ENCODE measurements at places on chromosomes 5 and 9.

- DNase-seq: no peak
These were observed 31.5 kb upstream of the NSMF start for GRCh38 chr9:137490532-137491186.

DNA sequence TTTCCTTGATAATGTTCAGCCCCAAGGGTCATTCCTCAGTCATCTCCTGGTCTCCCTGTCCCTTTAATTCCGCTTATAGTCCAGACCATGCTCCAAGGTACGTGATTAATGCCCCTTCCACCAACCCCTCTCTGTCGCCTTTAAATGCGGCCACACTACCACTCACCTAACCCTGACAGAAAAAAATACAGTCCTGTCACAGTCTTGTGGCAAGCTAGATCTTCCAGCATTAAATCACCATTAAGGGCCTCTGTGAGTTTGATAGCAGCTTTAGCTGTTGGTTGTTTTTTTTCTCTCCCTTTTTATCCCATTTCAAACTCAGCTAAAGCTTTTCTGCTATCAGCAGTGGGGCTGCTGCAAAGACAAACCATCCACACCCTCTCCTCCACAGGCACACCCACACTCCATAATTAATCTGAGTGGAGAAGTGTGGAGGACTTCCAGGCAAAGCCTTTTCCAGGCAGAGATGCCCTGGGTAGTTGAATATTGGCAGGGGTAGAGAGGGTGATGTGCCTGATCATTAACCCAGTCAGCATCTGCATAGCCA lies 522.7 kb upstream of the CLINT1 start:
- DNase-seq: no peak

DNA sequence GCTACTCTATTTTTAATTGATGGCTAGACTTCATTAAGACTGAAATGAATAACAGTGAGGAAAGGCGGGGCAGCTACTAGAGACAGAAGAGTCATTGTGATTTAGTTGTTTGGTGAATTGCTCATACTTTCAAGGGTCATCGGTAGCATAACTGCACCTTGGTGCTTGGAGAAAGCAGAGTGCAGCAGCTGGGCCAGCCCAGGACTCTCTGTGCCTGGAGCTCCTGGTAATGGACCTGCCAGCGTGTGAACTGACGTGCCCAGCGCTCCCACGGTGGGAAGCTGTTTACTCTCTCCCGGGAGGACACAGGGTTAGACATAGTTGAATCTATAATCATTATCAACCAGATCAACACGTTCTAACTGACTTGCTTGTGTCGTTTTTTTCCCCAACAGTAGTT lies 42.9 kb downstream of the LURAP1L start:
- DNase-seq: no peak

DNA sequence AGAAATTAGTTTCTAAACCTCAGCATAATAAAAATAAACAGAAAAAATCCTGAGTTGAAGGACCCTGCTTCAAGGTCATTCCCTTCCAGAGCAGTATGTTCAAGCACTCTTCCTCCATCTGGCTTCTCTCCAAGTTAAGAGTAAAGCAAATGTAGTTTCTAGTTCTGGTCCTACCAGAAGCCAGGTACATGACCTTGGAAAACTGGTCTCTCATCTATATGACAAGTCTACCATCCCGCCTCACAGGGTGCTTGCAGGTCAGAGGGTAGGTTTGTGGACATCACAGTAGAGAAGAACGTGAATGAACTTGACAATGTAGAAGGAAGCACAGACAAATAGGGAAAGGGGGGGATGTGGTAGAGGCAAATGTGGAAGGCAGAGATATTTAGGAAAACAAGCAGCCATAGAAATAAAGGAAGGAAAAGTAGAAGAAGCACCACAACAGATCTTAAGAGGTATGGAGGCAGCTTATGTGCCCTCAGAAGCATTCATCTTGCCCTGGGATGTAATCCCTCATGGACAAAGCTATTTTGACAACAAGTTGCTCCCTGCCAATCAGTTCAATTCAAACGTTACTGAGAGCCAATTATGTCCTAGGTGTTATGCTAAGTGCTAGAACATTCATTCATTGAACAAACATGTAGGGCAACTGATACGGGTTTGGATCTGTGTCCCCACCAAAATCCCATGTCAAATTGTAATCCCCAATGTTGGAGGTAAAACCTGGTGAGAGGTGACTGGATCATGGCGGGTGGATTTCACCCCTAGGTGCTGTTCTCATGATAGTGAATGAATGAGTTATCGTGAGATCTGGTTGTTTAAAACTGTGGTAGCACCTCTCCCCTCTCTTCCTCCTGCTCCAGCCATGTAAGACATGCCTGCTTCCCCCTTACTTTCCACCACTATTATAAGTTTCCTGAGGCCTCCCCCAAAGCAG lies 23.7 kb upstream of the CTNNAL1 start:
- DNase-seq: no peak

DNA sequence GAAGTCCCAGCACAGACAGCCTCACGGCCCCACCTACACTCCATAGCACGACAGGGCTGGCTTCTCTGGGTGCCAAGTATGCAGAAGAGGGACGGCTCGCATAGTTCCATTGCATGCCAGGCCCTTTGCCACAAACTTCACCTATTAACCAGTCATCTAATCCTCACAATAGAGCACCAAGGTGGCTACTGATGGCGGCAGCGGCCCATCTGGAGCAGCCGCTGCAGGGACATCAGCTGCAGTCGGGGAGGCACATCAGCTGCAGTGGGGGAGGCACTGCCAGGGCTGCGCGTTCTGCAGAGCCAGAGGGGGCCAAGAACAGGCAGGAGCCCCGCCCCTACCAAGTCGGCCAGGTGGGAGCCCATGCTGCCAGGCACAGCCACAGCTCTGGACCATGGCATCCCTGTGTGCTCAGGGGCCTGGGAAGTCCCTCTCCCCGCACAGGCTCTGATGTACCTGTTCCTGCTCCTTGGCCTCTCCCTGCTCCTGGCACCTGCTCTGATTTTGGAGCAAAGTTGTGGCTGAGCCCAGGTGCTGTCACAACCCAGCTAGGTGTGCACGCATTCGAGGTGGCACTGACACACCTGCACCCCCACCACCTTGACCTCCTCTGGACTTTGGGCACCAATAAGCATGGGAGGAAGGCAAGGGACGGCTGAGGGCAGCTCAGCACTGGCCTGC lies 61.5 kb upstream of the SYNPO start:
- DNase-seq: no peak

- DNase-seq: no peak
These were observed 1049.0 kb downstream of the PTPRD start for GRCh38 chr9:9563817-9564216.

GRCh38 chr9:123000371-123001068 lies 32.9 kb upstream of the GPR21 start:
- DNase-seq: no peak

DNA sequence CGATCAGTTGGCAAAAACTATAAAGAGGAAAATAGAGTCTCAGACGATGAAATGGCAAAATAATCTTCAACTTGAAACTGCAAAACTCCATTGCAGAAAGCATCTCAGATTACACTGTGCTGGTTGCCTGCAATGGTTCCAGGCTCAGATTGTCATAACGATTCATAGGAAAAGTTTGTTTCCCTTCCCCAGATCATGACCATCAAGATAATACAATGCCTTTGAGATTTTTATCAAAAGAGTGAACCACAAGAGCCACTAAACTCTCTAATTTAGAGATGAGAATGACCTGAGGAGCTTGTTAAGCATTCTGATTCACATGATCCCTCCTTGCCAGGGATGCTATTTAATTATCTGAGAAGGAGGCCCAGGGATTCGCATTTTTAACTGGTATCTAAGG lies 52.6 kb upstream of the ITGA1 start:
- no peak for DNase-seq

DNA sequence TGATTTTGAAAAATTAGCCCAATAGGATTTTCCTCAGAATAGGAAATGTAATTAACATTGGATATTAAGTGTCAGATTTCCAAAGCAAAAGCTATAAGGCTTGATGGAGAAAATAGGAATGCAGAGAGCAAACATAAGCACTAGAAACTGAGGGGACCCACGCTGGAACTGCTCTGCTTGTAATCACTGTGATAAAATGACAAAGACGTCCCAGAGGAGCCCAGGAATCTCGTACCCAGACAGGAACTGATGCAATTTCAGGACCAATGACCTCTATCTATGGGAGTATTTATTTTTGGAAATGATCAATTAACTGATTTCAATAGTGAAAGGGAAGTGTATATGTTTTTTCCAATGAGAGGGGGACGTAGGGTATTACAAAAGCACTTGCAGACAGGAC lies 714.5 kb upstream of the WWC1 start:
- no peak for DNase-seq

DNA sequence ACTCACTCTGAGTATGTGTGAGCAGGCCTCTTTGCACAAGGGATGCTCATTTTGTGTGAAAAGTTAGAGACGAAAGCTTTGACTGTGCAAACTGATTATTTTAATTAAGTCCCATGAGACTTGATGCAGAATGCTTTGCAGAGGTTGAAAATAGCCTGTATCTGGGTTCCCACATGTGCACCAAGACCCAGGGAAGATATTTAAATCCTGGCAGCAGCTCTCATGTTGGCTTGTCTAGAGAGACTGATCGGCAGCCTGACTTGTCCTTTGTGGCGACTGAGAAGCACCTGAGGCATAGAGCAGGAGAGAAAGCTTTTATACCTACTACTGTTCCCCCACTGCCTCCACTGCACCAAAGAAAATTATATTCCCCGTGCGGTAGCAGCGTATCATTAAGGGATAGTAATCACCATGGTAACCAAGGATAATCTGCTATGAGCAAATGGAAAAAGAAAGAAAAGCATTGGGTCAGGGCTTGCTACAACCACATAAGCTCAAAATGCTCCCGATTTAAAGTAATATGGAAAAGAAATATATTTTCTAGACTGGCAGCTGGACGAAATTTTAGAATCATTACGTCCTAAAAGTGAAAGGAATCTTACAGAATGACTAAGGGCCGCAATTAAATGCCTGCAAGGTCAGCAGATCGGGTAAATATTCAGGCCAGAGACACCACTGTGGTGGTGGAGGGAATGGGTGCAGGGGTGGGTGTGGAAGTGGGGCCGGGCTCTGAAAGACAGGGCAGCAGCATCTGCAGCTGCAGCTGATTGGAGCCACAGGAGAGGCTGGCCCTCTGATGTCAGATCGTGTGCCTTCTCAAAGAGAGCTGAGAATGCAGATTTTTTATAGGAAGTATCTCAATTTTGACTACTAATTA lies 135.3 kb upstream of the EPB41L4A start:
- no peak for DNase-seq

- DNase-seq: no peak
These were observed 68.2 kb downstream of the PIK3R1 start for GRCh38 chr5:68283766-68284165.

- no peak for DNase-seq
These were observed 49.0 kb downstream of the FAM78A start for GRCh38 chr9:131227112-131227958.

DNA sequence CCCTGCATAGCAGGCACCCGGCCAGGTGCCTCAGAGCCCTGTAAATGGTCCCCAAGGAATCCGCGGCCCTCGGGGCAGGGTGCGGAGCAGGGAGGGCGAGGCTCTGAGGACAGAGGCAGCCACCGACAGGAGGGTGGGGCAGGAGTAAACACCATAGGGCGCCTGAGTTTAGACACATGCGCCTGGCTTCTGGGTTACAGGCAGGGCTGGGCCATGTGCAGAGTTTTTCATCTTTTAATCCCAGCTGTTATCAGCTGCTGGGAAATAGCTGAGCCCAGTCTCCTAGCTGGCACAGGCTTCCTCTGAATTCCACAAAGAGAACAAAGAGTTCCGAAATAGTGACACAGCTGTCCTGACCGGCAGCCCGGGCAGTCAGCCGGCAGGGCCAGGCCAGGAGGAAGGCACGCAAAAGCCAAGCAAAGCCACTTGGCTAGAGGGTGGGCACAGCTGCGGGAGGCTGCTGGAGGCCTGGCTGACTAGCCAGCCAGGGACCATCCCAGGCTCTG lies 98.9 kb upstream of the PHYKPL start:
- no peak for DNase-seq

GRCh38 chr9:1018121-1018520 lies 32.0 kb upstream of the DMRT2 start:
- DNase-seq: peak; percentile 40

DNA sequence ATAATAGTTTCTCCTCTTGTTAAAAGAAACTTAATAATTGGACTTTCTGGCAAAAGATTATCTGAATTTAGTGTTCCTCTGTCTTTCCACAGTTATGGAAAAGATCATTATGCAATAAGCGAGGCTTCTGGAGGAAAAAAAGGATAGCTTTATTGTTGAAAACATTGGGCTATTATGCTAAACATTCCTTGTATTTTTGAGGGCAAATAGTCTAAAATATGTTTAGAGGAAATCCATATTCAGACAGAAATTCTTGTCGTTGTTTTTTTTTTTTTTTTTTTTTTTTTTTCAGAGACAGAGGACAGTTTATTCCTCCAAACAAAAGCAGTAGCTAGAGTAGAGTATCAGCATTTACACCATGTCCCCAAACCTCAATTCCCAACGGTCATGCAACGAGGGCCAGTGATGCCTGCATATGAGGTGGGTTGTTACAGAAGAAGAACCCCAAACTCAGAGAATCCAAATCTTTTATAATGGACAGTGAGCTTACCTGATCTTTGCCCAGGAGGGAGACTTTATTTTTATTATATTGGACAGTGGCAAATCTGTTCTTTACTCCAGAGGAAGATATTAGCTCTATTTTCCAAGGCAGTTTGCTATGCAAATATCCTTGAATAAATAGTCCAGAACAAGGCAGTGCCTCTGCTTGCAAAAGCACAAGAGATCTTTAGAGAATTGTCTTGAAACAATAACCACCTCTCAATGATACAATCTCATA lies 48.4 kb upstream of the CDK5RAP2 start:
- DNase-seq: no peak

DNA sequence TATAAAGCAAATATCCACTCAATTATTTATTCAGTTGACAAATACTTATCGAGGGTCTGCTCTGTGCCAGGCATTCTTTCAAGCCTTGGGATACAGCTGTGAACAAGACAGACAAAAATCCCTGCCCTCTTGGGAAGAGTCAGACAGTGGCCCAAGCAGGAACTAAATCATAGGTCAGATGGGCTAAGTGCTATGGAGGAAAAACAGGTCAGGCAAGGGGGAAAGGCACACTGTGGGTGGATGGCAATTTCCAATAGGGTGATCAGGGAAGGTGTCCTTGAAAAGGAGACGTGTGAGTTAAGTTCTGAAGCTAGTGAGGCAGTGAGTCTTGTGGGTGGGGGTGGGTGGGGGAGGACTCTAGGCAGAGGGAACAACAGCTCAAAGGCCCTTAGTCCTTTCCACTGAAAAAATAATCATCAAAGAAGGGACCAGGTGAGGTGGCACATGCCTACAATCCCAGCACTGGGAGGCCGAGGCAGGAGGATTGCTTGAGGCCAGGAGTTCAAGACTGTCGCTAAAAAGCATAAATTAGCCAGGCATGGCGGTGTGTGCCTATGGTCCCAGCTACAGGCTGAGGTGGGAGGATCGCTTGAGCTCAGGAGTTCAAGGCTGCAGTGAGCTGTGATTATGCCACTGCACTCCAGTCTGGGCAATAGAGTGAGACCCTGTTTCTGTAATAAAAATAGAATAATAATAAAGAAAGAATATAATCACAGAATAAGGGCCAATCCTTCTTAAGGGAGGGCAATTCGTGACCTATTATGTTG lies 95.2 kb upstream of the CPEB4 start:
- no peak for DNase-seq

DNA sequence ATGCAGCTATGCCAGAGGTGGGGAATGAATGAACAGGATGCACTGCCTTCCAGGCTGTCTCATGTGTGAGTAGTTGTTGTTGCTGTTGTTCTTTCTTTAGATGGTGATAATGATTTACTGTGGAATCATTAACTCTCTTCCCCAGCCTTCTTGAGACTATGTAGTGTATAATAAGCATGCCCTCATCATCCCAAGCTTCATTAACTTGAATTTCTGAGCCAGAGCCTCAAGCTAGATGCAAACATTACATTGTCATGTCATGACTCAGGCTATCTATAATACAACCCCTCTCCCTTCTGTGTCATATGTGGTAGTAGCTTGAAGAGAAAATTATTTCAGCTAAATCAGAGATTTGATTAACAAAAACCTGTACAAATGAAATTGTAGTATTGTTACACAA lies 10.0 kb upstream of the ADAMTSL1 start:
- DNase-seq: no peak

All from GM12865 (cell line).